ENCODE measurements at places on chromosomes 6 and 20. TPM values are rescaled to one million over a fixed set of nuclear protein-coding genes. Genes with fewer than 3 reads are reported as not detected.

MCCD1 gene
- total RNA-seq: not detected

SRSF12 gene
- total RNA-seq: 12.1 TPM

BACH2 gene
- 96.4 TPM for total RNA-seq

UBR2 gene
- total RNA-seq: 32.3 TPM

PGK2 gene
- total RNA-seq: not detected

RSPO4 gene
- 0.86 TPM for total RNA-seq

ARMH2 gene
- total RNA-seq: 0.54 TPM

ELOVL2 gene
- total RNA-seq: 10.6 TPM

CST7 gene
- not detected for total RNA-seq

SLC26A8 gene
- 0.29 TPM for total RNA-seq

PSMB1 gene
- 149 TPM for total RNA-seq

LIME1 gene
- total RNA-seq: 16.6 TPM

PCED1A gene
- 41.6 TPM for total RNA-seq

RIPPLY2 gene
- total RNA-seq: 4.9 TPM

LAMA4 gene
- 0.22 TPM for total RNA-seq

HSF2 gene
- total RNA-seq: 25.4 TPM

OR2H1 gene
- not detected for total RNA-seq

PTCRA gene
- not detected for total RNA-seq

BPIFA1 gene
- total RNA-seq: not detected

FOXA2 gene
- total RNA-seq: not detected

SYCP2L gene
- total RNA-seq: 20.5 TPM

LST1 gene
- total RNA-seq: not detected

APCDD1L gene
- total RNA-seq: not detected

OOEP gene
- total RNA-seq: not detected

RSPO3 gene
- not detected for total RNA-seq

RNF144B gene
- not detected for total RNA-seq

PLCB1 gene
- total RNA-seq: 37.4 TPM

SLC16A10 gene
- 4.1 TPM for total RNA-seq

CALHM6 gene
- total RNA-seq: not detected

TCP11 gene
- not detected for total RNA-seq
